Right renal cortex interstitium (tissue), 3 donors: ENCODE measurements at places on chromosomes 3 and 15. TPM values are rescaled to one million over a fixed set of nuclear protein-coding genes. Genes with fewer than 3 reads are reported as not detected.

DNA sequence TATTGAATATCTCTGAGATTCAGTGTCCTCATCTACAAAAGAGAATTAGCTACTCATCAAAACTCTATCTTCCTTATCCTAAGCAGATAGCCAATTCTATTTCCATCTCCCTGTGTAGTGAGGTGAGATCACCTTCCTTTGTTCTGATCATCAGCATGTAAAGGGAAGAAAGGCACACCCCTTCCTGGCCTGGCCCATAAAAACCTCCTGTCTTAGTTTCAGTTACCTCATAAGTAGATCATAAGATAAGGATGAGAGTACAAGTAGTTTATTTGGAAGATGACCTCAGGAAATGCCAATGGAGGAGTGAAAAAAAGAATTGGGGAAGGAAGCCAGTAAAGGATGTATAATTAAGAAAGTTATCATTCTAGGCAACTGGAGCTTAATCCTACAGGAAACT lies 114.5 kb upstream of the GADL1 start:
- no peak for DNase-seq

DNA sequence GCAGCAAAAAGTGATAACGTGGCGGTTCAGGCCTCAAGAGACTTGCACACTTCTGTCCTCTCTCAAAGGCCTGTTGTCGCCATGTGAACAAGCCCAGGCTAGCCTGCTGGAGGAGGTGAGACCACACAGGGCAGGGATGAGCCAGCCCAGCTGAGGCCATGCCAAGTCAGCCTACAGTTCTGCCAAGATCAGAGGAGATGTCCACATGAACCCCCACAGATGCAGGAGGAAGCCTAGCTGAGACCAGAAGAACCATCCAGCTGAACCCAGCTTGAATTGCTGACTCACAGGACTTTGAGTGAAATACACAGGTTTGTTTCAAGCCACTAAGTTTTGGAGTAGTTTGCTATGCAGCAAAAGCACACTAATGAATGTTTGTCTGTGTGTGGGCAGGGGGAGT lies 50.3 kb upstream of the SEC13 start:
- DNase-seq: no peak

DNA sequence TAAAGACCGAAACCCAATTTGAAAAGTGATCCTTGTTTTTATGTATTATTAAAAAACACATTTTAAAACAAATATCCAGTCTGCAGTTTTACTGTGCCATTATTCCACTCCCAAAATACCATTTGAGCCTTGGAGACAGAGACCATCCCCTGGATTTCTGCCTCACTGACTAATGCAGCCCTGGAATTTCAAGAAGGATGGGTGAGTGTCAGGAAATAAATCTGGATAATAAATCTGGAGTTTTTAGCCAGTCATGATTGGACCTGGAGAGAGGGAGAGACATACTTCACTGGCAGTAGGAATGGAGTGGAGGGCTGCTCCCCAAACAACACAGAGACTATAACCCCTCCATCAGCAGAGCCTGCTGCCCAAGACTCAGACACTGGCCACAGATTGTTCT lies 123.3 kb downstream of the MYLK start:
- DNase-seq: no peak

- DNase-seq: no peak
Measured at GRCh38 chr3:11641316-11641682, 2.4 kb downstream of the VGLL4 start.

GRCh38 chr3:123053107-123053506 lies 13.7 kb upstream of the PDIA5 start:
- DNase-seq: no peak

DNA sequence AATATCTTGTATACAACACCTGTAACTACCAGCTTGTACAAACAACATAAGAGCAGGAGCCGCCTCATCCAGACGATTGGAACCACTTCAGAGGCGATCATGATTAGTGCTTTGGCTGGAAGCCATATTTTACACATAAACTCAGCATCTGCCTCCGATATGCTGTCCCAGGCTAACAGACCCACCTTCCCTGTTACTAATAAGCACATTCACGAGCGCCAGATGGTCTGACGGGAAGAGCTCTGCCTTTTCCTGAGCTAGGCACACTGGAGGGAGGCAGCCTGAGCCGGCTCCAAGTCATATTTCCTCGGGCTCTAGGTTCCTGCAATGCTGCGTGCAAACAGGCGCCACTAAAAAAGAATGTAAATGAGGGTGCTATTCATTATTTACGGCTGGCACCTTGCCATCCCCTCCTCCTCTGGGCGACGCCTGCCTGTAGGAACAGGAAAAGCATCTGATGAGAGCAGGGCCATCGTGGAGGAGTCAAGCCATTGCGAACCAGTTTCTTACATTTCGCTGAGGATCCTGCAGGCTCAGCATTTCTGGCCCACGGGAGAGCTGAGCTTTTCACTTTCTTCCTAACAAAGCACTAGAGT lies 98.2 kb downstream of the ANXA2 start:
- no peak for DNase-seq

GRCh38 chr3:146550743-146551510 lies 6.5 kb upstream of the PLSCR1 start:
- DNase-seq: no peak

GRCh38 chr15:98731712-98732450 lies 83.5 kb downstream of the IGF1R start:
- no peak for DNase-seq

- no peak for DNase-seq
Measured at GRCh38 chr3:112687616-112688015, 46.7 kb upstream of the CCDC80 start.

DNA sequence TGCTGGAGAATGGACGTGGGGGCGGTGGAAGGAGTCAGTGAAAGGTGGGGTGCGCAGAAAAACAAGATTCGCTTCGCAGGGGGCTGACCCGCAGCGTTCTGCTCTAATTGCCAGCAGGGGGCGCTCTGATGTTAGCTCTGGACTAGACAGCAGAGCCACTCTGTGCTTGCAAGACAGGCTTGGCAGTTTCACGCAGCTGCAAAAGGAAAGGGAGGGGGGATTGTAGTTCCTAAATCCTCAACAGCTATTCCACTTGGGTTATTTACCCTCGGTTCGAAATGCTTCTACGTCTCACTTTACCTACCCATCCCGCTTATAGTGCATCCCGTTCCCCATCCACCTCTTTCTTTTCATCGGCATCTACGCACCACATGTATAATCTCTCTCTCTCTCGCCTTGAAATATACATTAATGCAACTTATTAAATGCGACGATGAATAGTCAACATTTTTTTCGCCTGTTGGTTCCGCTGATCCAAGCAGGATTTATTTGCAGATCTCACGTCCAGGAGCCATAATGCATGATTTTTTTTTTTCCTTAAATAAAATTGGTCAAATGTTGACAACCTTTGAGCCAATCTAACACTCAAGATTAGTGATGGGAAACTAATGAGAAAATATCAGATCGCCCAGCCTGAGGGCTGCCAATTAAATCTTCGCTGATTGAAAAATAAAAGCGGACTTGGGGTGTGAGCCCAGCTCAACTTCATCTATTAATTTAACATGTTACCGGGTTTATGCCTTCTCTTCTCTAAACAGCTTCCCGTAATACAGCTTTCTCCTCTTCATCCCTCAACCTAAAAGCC lies 216.4 kb downstream of the MEIS2 start:
- DNase-seq: no peak

DNA sequence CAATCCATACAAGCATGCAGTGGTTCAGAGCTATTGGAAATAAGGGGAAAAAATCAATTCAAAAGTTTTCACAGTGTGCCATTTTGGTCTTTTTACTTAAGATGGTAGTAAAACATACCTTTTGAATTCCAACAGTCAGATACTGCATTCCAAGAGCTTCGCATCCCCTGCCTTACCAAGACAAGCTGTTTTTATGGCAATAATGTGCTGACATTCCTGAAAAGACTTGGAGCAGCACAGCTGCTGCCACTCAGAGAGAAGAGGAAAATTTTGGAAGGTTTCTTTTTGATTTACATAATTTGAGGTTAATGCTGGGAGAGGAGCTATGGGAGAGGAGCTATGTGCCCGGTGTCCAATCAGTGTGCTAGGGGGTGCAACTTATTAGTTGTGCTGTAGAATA lies 148.3 kb downstream of the FEZF2 start:
- DNase-seq: no peak

DNA sequence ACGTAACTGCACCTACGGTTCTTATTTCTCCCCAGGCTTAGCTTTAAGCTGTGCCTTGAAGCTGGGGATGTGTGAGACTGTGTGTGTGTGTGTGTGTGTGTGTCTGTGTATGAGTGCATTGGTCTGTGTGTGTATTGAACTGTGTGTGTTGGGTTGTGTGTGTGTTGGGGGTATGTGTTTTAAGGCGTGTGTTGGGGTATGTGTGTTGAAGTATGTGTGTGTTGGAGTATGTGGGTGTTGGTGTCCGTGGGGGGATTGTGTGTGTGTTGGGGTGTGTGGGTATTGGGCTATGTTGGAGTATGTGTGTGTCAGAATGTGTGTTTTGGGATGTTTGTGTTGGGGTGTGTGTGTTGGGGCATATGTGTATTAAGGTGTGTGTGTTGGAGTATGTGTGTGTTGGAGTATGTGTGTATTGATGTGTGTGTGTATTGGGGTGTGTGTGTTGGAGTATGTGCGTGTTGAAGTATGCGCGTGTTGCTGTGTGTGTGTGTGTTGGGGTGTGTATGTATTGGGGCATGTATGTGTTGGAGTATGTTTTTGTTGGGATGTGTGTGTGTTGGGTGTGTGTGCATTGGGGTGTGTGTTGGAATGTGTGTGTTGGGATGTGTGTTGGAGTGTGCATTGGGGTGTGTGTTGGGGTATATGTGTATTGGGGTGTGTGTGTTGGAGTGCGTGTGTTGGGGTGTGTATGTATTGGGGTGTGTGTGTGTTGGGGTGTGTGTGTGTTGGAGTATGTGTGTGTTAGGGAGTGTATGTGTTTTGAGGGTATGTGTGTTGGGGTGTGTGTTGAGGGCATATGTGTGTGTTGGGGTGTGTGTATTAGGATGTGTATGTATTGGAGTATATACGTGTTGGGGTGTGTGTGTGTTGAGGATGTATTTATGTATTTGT lies 76.4 kb downstream of the LSM3 start:
- no peak for DNase-seq

- no peak for DNase-seq
Measured at GRCh38 chr3:30203301-30203700, 403.1 kb upstream of the TGFBR2 start.

GRCh38 chr3:126040386-126040785 lies 43.5 kb downstream of the SLC41A3 start:
- no peak for DNase-seq

DNA sequence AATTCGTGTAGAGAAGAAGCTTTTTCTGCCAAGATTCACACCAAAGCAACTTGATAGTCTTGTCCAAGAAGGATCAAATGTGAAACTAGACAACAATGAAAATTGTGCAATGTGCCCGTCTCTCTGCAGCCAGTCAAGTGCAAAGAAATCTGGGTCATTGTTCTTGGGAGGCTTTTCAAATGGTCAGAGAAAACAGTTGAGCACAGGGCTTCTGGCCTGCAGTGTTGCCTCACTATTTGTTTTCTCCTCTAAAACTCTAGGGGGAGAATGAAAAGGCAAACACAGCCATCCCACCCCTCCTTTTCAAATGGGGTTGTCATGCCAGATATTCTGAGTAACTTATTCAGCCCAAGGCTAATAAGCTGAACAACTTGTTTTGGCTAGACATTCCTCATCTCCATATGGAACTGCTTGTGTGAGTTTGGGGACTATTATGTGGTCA lies 417.6 kb upstream of the CDIN1 start:
- DNase-seq: no peak

DNA sequence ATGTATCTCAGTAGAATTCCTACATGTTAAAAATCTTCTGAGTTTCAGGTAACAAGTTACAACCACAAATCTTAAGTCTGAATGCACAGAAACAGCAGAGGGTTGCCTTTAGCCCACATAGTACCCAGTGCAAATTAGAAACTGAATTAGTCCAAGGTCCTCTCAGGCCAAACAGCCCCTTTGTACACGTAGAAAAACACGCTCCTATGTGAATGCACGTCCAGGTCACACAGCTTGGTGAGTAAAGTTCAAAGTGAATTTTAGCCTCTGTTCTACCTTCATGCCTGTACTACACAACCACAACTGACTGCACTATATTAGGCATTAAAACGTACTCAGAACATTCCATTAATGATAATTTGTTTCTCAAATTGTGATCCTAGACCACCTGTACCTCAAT lies 46.3 kb downstream of the GYG1 start:
- DNase-seq: no peak

DNA sequence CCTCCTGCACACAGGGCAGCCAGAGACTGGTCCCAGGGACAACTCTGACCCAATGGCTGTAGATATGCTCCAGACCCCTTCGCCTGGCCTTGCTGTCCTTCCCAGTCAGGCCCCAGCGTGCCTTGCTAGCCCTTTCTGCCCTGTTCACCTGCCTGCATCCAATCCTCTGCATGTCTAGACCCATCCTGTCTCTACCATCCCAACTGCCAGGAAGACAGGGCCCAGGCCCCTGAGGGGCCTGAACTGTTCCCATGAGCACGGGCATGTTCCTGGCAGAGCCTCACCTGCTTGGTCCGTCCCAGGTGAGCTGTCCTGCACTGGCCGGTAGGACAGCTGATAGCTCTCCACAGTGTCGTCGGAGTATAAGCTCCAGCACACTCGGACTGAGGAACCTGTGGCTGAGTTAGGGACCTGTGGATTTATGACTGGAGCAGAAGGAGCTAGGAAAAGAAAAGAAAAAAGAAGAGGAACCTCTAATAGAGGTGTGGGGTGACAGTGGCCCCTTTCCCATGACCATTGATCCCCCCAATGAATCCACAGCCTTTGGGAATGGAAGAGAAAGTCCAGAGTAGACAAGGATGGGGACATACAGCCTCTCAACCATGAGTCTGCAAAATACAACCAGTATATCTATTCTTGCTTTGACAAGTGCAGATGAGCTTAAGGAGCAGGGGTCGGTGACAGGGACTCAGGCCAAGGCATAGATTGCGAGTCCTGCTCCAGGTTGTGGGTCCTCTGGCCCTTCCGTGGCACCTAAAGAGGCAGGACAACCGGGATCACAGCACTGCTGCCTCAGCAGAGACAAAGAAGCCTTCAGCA lies 33.9 kb downstream of the FSD2 start:
- no peak for DNase-seq

DNA sequence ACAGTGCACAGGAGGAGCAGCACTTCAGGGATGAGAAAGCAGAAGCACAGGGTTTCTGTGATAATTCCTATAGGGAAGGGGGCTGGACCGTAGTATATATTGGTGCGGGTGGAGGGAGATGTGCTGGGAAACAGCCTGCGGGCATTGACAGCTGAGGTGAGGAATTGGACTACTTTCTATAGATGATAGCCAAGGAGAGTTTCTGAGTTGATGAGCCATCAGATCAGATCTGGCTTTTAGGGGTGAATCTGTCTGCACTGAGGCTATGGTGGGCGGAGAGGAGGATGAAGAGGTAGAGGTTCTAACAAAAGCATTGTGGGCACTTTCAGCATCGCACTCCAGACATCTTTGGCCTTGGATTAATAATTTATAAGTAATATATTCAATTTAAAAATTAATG lies 33.1 kb downstream of the SELENOT start:
- no peak for DNase-seq

The FBXW12 gene
- 0.33 TPM for polyA plus RNA-seq

The GNAT1 gene
- not detected for polyA plus RNA-seq

The GOLGA8R gene
- 4.1 TPM for polyA plus RNA-seq

The SLC15A2 gene
- polyA plus RNA-seq: 13.6 TPM

The TIGIT gene
- 0.07 TPM for polyA plus RNA-seq

The ATP13A5 gene
- polyA plus RNA-seq: 0.11 TPM

The ITGA11 gene
- 2.0 TPM for polyA plus RNA-seq

The TEX55 gene
- polyA plus RNA-seq: not detected

The SERPINI2 gene
- polyA plus RNA-seq: 0.78 TPM

The CD276 gene
- polyA plus RNA-seq: 157 TPM
